ENCODE measurements at places on chromosomes 5 and 9.
A peak's percentile ranks its signal among the peaks of the same experiment; 100 is the strongest.

DNA sequence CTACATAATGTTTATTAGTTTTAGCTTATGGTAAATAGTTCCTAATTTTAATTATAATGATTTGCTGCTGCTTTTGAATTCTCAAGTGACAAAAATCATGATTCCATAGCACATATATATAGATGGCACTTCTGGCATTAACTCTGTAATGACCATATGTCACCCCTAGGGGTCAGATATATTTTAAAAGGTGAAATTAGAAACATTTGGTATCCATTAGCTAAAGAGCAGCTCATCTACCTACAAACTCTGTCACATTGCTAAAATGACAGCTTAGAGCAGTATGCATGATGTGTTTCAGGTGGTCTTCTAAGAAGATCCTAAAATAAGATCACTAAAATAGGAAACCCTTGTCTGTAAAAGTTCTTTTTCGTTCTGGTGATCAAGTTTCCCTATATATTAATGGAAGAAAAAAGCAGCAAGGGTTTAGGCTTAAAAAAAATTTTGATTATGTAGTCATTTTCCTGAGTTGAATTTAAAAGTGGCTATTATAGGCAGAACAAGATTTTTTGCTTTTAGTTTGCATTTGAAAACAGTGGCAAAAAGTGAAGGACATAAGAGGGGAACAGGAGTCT is 157.7 kb upstream of the POU5F2 start:
- no peak for DNase-seq

- DNase-seq, result no peak
Observed at GRCh38 chr5:6729386-6730310, 16.4 kb downstream of the TENT4A start.

GRCh38 chr5:80502800-80503199 is 14.9 kb downstream of the FAM151B start:
- no peak for DNase-seq

- no peak for DNase-seq
Observed at GRCh38 chr5:151598984-151599383, 7.9 kb upstream of the FAT2 start.

GRCh38 chr5:176697934-176698538 is 50.8 kb downstream of the TSPAN17 start:
- DNase-seq, result no peak

DNA sequence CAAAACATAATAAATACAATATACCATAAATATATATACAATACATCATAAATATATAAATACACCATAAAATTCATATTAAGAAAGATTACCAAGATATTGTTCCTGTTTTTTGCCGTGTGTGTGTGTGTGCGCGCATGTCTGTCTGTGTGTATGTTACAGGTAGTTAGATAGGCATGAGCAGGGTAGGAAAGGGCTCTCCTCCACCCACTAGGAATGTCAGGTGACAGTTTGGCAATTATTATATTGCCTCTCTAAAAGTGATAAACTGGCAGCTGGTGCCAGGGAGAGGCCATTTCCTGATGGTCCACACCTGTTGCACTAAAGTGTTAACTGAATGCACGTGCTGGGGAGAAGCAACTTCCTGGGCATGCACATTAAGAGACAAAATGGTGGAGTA is 232.8 kb downstream of the ADAMTS6 start:
- no peak for DNase-seq

- DNase-seq, result no peak
Observed at GRCh38 chr9:75788006-75788634, 102.4 kb upstream of the PCSK5 start.

GRCh38 chr5:170293273-170293672 is 4.3 kb downstream of the LCP2 start:
- DNase-seq, result no peak

- DNase-seq, result no peak
Observed at GRCh38 chr9:21694424-21694823, 108.0 kb upstream of the MTAP start.

GRCh38 chr5:143057580-143057999 is 287.4 kb downstream of the ARHGAP26 start:
- DNase-seq, result no peak

DNA sequence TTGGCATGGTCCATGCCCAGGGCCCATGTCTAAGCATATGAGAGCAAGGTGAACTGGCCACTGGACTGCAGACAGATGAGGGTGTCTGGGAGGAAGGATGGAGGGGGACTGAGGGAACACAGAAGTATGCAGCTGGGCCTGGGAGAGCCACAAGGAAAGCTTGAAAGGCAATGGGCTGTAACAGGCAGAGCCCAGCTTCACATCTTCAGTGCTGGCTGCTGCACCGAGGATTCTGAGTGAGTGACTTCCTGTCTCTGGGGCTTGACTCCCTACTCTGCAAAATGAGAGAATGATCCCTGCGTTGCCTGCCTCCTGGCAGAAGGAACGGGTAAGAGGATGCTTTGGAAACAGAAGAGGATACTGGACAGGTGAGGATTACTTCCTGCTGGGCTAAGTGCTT is 29.0 kb downstream of the COL15A1 start:
- no peak for DNase-seq

DNA sequence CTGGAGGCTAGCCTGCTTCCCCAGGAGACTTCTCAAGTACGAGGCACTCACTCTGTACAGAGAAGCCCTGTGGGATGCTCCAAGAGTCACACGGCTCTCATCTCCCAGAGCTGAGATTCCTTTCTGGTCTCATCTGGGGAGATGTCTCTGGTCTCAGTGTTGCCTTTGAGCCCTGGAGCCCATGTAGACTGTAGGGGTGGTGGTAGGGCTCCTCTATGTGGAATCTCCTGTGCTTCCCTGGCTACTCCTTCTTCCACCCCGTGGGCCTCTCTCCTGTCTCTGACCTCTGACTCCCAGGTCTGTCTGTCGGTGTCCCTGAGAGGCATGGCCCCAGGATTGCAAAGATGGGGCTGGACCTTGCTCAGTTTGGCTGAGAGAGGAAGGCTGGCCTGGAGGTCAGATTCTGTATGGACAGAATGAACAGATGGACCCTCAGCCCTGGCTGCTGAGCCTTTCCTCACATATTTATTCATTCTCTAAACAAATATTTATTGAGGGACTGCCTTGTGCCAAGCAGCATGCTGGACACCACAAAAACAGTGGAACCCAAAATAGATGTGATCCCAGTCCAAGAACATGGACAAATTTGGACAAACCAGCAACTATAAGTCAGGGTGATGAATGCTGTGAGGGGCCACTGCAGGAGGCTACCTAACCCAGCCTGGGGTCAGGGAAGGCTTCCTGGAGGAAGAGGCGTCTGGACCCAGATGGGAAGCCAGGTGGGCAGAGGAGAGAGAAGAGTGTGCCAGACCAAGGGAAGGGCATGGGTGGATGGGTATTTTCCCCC is 2.6 kb downstream of the CCL19 start:
- DNase-seq, result no peak

- DNase-seq, result peak; percentile 68
Observed at GRCh38 chr5:52799358-52799982, 11.8 kb downstream of the ITGA1 start.

DNA sequence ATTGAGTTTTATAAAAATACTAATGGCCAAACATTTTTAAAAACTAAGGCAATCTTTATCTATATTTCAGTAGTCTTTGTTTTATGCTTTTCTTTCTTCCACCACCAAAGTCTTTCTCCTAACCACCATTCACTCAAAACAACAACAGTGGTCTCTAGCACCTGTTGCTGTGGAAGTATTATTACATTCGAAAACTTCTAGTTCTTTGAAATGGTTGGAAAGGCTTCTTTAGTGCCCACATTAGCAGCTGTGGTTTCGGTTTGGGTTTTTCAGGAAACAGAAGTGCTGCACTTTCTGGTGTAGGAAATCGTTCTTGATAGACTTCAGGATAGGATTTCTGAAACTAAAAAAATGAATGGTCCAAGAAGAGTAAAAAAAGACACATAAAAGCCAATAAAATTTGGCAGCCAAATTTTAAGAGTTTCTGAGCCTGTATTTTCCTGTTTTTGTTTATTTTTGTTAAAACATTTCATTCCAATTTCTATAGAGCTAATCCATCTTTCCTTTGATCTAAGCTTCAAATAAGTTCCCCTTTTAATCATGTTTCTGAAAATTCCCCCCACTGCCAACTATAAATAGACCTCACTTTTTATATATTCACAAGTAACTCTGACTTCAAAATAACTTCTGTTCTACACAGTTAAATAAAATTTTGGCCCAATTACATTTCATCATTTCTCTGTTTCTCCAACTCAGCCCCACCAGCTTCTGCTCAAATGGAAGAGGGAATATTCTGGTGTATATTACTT is 102.2 kb downstream of the DEPDC1B start:
- DNase-seq, result no peak

DNA sequence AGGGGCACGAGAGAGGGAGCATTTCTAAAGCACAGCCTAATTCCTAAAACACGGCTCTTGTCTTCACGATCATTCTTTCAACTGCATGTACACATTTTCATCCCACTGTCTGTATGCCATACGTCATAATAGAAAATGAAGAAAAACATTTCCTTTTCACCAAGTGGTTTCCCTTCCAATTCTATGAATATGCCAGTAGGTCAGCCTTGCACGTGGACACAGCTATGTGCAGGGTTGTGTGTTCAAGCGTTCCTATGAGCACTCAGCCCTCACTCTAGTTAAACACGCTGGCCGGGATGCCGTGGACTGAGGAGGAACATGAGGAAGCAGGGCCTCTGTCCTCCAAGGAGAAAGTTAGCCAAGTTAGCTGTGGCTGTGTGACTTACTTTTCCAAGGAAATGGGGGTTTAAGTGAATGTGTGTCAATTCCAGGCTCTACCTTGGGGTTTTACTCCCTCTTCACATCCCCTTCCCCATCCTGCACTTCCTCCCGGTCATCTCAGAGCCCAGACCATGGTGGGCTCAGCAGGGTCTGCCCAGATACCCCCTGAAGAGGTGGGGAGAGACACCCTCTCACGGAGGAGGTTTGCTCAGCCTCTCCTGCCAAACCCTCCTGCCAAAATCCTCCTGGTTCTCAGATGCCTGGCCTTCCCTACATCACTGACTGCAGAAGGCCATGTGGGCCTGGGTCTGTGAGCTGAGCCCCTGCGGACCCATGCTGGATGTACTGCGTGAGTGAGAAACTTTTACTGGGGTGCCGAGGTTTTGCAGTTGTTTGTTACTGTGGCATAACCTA is 230.6 kb downstream of the FSTL4 start:
- DNase-seq, result no peak

DNA sequence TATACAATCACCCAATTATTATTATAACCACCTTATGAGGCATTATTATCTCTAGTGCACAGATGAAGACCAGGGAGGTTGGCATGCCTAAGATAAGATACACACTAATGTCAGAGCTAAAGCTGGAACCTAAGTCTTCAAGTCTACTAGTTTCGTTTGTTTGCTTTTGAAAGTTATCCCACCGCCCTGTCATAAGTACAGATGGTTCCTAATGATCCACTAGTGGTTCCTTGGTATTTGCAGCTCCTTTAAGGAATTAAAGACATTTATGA is 14.1 kb downstream of the NDUFA8 start:
- no peak for DNase-seq

DNA sequence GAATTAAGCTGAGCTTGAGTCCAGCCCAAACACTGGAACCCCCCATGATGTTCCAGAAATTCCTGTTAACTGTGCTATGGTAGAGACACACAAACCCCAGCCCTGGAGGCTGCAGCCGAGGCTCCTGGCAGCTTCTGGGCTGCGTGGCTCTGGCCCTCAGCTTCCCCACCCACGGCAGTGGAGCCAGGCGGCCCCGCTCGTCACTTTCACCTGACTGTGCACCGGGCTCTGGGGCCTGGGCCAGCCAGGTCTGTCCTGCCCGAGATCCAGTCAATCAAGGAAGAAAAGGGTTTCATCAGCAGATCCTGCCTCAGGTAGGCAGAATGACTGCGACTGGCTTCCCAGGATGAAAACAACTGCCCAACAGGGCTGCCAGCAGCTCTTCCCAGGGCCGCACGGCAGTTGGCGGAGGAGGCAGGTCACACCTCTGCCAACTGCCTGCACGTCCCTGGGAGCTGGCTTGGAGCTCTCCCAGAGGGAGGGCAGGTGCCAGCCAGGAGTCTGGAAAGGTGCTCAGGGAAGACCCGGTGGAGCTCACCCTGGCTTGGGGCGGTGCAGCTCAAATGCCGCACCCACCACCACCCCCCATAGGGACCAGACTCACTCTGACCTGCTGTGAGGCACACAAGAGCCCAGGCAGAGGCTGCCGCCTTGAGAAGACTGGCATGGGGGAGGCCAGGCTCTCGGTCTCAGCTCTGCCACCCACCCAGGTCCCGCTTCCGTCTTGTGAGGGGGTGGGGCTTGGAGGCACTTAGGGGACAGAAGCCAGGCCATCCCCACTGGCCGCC is 20.7 kb downstream of the BRD3 start:
- no peak for DNase-seq

All from HS-27A (cell line).